ENCODE measurements at places on chromosomes 2 and 18.

GRCh38 chr18:10329101-10329500, 125.3 kb upstream of the APCDD1 start:
- no peak for DNase-seq

- DNase-seq = no peak
Observed at GRCh38 chr2:228652366-228652765, 470.9 kb upstream of the SPHKAP start.

GRCh38 chr2:38591152-38591551, 11.6 kb downstream of the HNRNPLL start:
- DNase-seq = no peak

DNA sequence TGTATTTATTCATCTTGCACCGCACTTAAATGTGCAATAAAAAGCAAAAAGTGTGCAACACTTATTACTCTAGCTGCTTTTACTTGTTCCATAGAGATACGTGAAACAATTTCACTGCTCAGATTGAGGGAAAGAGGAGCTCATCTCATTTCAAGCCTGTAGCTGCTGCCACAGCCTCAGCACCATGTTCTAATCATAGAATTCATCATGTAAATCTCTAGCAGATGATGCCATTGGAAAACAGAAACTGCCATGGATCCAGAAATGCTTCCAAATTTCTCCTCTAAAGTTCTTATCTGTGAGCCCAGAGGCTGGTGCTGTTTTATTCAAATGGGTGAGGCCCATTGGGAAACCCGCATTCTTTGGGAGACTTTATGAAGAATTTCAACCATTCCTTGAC, 2.0 kb downstream of the CDC42EP3 start:
- no peak for DNase-seq

- DNase-seq = no peak
Observed at GRCh38 chr2:107553046-107553445, 273.6 kb upstream of the RGPD4 start.

DNA sequence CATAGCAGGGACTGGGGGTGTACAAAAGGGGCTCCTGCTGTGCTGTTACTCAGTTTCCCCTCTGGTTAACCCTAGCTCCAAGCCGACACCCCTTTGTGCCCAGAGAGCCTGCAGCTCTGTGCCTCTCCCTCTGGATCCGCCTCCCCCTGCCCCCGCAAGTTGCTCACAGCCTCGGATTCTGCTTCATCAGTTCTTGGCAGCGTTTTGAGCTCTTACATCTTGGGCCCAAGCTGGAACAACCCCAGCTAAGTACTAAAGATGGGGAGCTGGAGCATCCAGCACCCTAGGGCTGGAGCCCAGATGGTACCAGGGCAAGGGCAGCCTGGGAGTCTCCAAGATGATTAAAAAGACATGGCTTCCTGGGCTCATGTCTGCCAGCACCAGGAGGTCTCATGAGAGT, 40.7 kb downstream of the POMC start:
- DNase-seq = no peak

DNA sequence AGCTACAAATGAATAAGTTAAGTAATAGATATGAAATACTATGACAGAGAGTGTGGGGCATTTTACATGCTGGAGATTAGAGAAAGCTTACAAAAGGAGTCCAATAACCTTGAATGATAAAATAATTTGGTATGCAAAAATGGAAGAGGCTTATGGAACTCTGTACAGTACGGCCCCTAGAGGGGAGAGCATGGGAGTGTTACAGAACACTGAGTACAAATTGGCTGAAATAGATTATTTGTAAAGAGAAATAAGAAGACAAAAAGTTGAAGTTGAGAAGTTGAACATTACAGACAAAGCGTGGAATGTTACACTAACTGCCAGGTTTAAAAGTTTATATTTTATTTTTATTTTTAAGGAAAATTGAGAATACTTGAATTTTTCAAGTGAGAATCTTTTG, 192.1 kb upstream of the DOK6 start:
- no peak for DNase-seq

- no peak for DNase-seq
Observed at GRCh38 chr2:128803222-128803621, 484.6 kb upstream of the HS6ST1 start.

- no peak for DNase-seq
Observed at GRCh38 chr2:110645616-110646015, 32.2 kb downstream of the BUB1 start.

DNA sequence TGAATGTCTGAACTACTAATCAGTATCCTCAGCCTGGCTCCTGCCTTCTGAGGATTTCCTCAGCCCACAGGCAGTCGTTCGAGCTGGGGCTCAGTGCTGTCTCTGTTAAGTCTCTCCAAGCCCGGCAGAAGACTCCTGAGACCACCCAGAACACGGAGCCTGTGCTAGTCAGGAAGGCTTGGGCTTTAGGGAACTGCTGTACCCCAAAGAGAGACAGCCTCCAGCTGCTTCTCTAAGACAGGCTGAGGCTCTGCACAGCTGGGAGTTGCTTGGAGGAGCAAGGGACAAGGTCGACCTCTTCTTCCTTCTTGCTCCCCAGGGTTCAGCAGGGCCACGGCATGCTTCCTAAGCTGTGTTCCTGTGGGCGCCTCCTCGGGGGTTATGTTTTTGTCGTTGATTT, 283.4 kb upstream of the MYT1L start:
- no peak for DNase-seq

- no peak for DNase-seq
Observed at GRCh38 chr18:29560270-29560669, 1383.3 kb upstream of the CDH2 start.

Measured in ecto neural progenitor cell (in vitro differentiated cells).